ENCODE measurements at places on chromosomes 12 and 14.

GRCh38 chr12:6226679-6227051, 26.5 kb downstream of the CD9 start:
- DNase-seq = no peak

DNA sequence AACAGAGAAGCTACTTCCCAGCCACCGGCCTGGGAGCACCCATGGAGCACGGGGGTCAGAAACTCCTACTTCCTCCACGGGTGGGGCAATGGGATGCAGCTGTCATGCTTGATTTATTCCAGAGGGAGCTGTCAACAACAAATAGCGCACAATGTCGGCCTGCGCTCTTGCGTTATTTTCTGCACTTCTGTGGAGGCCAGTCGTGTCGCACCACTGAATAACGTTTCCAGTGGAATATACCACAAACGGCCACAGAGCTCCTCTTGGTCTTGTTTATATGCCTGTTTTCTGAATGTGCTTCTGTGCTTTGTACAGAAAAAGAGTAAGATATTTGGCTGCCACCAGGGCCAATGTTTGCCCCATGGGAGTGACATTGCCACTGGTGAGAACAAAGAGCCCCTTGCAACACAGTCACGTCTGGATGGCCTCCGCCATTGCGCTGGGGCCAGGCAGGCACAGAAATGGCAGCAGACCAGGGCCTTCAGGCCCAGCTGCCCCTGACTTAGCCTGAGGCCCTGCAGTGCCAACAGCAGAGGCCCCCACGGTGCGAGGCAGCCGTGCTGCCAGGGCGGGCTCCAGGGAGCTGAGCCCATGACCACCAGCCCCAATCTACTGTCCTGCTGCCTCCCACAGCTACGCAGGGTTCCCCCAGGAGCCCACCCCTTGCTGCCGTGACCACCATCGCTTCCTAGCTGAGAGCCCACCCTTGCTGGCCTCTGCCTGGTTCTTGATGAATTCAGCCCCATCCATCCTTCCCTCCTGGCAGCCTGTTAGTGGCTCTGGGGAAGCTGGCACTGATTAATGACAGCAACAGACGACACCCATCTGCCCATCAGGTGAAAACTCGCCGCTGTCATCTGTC, 28.9 kb upstream of the TMEM179 start:
- no peak for DNase-seq

GRCh38 chr14:74474376-74474775, 18.7 kb downstream of the NPC2 start:
- DNase-seq = no peak

DNA sequence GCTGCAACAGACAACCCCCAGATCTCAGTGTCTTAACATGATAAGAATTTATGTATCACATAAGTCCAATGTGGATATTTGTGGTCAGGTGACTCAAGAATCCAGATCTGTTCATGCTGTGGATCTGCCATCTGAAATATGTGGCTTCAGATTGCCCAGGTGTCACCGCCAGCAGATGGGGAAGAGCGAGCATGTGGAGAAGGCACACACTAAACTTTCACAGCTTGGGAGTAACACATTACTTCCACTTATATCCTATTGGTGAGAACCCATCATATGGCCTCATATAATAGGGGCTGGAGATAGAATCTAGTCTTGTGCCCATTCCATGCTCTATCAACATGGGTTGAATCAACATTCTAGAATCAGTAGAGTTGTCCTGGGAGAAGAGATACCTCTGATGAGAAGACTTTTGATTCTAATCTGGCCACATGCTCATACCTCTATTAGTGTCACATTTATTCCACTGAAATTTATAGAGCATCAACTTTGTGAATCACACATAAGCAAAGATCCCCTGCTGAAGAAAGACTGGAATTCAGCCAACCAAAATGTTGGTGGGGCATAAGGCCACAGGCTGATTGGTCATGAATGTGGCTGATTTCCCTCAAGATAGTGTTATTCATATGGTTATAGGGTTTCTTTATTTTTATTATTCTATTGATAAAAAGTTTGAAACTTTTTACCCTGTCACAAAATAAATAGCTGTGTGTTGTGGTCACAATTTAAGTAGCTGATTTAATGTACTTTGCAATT, 6.0 kb upstream of the CALCOCO1 start:
- DNase-seq = no peak

DNA sequence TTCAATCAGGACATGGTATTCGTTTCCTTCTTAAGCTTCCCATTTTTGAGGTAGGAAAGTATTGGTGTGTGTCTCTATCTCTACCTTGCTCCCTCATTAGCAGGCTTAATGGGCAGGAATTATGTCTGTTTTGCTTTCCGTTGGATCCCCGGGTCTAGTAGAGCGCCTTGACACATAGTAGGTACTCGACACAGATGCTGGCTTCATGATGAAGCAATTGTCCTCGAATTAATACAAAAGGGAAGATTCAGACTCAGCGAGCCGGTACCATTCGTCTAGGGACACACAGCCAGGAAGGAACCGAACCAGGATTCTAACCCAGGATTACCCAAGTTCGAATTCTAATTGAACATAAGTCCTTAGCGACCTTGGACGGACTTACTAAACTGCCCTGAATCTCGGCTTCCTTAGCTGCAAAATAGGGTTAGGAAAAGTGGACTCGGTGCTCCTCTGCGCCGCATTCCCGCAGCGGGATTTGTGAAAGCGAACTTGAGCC, 496 bp upstream of the ISCU start:
- DNase-seq = no peak

DNA sequence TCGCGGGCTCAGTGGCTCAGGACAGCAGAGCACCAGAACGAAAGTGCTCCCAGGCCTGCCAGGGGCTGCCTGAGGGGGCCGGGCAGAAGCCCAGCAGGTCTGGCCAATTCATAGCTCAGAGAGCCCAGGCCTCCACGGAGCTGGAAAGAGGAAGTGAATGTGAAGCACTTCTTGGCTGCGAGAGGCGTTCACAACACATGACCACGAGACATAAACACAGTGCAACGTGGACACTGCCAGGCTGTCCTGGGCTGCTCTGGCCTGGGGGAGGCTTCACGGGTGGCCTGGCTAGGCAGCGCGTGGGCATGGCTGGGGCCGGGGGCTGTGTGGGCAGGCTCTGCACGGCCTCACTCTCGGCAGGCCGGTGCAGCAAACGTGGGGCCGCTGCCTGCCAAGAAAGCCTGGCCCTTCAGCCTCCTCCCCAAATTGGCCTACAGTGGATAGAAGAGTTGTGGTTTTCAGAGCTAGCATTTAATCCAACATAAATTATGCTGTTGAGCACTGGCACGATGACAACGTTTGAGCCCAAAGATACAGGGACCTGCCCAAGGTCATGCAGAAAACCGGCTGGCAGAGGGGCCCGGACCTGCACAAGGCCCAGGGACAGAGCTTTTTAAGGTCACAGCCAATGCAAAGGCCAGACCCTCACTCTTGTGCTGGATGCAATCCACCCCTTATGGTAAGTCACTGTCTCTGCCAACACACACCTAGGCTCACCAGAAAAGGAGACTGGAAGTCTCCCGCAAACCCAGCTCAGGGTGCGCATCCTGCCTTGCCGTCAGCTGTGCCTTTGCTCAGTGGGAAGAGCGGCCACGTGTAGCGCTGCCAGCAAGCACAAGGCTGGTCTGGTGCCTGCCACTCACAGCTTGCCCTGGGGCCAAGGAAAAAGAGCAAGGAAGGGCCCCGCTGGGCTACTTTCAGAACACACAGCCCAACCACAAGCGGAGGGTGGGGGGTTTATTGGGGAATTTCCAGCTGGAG, 8.6 kb downstream of the SLC25A29 start:
- no peak for DNase-seq

DNA sequence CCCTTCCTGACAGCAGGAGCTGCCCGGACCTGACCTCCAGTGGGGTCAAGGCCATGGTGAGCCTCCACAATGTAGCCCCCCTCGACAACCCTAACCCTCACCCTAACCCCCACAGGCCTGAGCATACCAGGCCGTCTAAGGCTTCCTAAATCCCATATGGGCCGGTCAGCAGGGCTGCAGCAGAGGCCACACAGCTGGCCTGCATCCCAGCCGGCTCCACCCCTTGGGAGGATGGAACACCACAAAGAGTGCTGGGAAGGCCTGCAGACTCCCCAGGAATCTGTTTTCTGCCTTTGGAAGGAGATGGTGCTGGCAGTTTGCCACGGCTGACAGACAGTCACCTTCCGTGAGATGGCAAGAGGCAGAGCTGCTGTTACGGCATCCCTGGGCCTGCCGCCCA, 2.8 kb downstream of the TMEM179 start:
- DNase-seq = no peak

- no peak for DNase-seq
These were observed 4.0 kb downstream of the AHNAK2 start for GRCh38 chr14:104974146-104974541.

DNA sequence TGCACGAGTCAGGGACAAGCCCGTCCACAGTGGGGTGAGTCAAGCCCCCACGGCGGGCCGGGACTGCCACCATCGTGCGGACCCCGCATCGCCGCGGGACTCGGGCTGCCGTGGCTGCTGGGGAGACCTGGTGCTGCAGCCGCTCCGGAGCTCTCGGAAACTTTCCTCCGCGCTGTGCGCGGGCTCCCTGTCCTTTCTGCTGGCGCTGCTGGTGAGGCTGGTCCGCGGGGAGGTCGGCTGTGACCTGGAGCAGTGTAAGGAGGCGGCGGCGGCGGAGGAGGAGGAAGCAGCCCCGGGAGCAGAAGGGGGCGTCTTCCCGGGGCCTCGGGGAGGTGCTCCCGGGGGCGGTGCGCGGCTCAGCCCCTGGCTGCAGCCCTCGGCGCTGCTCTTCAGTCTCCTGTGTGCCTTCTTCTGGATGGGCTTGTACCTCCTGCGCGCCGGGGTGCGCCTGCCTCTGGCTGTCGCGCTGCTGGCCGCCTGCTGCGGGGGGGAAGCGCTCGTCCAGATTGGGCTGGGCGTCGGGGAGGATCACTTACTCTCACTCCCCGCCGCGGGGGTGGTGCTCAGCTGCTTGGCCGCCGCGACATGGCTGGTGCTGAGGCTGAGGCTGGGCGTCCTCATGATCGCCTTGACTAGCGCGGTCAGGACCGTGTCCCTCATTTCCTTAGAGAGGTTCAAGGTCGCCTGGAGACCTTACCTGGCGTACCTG, 1.1 kb downstream of the PDE3A start:
- no peak for DNase-seq

DNA sequence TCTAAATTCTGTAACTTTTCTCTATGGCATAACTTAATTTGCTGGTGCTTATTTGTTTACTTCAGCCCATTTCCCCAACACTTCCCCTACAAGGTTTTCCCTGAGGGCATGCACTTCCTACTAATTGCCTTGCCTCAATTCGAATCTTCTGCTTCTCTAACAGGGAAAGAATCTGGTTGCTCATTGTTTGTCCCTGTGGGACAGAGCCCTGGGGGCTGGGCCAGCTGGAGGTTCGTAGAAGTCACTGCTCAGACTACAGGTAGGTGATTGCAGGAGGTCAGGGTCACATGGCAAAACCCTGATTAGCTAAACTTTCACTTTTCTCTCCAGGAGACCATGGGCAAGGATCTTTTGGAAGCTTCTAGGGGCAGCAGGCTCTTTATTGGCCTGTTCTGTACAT, 72.0 kb downstream of the ZFC3H1 start:
- DNase-seq = no peak

- no peak for DNase-seq
These were observed 9.9 kb downstream of the ITGB7 start for GRCh38 chr12:53197011-53197640.

DNA sequence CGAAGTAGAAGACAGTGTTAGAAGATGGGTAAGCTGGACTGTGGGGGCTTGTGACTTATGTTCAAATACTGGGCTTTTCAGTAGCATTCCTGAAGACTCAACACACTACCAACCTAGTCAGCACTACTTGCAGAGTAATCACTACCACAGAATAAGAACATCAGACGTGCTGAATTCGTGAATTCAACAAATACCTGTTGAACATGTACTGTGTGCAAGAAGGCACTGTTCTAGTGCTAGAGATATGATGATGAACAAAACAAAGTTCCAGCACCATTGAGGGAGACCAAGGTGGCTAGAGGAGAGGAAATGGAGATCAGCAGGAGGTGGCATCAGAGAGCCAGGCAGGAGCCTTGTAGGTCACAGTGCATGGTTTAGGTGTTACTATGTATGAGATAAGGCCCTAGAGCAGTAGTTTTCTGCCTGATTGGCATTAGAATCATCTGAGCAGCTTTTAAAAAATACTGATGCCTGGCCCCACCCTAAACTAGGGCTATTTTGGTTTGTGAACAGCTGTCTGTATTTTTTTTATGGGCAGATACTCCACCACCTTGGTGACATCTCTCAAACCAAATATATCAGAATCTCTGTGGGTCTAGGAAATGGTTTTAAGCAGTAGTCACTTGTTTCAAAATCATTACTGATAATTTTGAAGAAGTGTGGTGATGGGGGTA, 26.8 kb downstream of the FERMT2 start:
- no peak for DNase-seq

DNA sequence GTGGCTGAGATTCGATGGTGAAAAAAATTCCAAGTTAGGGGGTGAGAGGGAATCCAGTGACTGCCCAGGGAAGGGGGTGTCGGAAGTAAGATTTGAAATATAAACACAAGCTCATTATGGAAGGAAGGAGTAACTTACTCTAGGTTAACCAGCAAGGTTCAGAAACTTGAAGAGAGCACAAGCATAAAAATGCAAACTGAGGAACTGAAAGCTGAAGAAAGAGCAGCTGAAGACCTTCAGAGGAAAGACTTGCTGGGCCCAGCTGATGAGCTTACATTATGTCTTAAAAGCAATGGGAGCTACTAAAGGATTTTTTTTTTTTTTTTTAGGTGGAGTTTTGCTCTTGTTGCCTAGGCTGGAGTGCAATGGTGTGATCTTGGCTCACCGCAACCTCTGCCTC, 189.7 kb upstream of the GRIN2B start:
- DNase-seq = no peak

- no peak for DNase-seq
These were observed 14.9 kb upstream of the SNAPC1 start for GRCh38 chr14:61747342-61747741.

DNA sequence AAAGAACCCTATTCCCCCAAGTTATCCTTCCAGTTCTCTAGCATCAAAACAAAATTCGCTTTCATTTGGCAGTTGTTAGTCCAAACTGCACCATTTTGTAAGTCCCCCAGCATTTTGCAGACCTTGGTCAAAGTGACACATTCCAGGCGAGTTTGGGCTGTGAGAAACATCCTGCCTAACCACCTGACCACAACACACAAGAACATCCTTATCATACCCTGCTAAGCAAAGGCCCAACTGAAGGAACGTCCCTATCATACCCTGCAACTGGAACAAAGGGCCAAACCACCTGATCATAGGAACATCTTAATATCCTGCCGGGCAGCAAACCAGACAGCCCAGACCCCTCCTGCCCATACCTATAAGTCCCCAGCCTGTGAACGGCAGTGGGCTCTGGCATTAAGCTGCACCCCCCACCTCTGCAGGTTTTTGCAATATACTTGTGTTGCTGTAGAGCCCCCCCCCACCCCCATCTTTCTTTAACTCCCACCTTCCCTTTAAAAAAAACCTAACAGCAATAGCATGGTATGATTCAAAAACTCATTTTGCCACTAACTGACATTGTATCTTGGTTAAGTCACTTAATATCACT, 2.7 kb downstream of the PCNX4 start:
- no peak for DNase-seq

- no peak for DNase-seq
These were observed 1.3 kb downstream of the ZNF839 start for GRCh38 chr14:102320671-102321455.

- no peak for DNase-seq
These were observed 17.6 kb upstream of the SSTR1 start for GRCh38 chr14:38189930-38190726.

GRCh38 chr14:61493239-61493638, 171.9 kb downstream of the PRKCH start:
- DNase-seq = no peak
